Effector memory CD8-positive, alpha-beta T cell (primary cell): ENCODE measurements at places on chromosomes 3 and 15.

GRCh38 chr3:153426803-153427202 lies 264.8 kb downstream of the RAP2B start:
- no peak for DNase-seq

DNA sequence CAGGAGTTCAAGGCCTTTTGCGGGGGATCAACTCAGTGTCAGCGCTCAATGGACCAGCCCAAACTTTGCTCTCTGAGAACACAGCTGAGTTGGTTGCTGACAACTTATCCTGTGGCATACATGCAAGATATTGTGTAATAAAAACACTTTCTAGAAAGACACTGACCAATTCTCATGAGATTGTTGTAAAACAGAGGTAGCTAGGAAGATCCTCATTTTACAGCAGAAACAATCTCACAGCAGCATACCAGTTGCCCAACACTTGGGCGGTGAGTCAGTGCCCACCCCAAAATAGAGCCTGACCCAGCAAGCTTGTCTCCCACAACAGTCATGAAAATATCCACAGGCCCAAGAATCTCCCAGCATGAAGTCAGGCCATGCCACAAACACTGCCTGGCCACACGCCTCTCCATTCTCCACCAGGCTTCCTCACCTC lies 18.2 kb downstream of the KLHL6 start:
- no peak for DNase-seq

GRCh38 chr3:117743993-117744392 lies 1034.4 kb downstream of the TUSC7 start:
- no peak for DNase-seq

- no peak for DNase-seq
Observed at GRCh38 chr3:147836330-147836729, 427.2 kb downstream of the ZIC1 start.

GRCh38 chr15:48467801-48468200 lies 136.6 kb downstream of the DUT start:
- no peak for DNase-seq
